ENCODE measurements at places on chromosomes 5 and 9. TPM values are rescaled to one million over a fixed set of nuclear protein-coding genes. Genes with fewer than 3 reads are reported as not detected.

SPATA31A3 gene
- total RNA-seq = not detected

PCDHGB1 gene
- total RNA-seq = 2.1 TPM

DDX4 gene
- total RNA-seq = 0.02 TPM

C5orf63 gene
- total RNA-seq = 3.7 TPM

FAT2 gene
- not detected for total RNA-seq

TTC16 gene
- 0.02 TPM for total RNA-seq

CDC20B gene
- 0.16 TPM for total RNA-seq

ASPN gene
- total RNA-seq = not detected

PCDHB4 gene
- 0.05 TPM for total RNA-seq

IL17B gene
- total RNA-seq = not detected

ARHGEF39 gene
- 15.4 TPM for total RNA-seq

LCN9 gene
- total RNA-seq = not detected

IFNK gene
- not detected for total RNA-seq

Data from A549 treated with CpdA at 1 μM for 4 hours (cell line).